NCI-H2081 (cell line): ENCODE measurements at places on chromosomes 5 and 9.

GRCh38 chr5:174935854-174936474 is 211.6 kb downstream of the MSX2 start:
- DNase-seq = peak; percentile 30

DNA sequence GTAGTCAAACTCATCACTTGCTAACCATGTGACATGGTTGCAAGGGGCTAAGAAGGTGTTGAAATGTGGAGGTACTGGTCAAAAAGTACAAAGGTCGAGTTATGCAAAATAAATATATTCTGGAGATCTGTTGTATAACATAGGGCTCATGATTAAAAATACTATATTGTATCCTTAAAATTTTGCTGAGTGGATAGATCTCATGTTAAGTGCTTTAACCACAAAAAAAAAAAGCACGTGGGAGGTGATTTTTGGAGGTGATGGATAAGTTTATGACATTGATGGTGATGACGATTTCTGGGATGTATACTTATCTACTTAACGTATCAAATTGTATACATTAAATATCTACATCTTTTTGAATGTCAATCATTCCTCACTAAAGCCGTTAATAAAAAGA is 96.2 kb upstream of the PAPPA start:
- DNase-seq = no peak

GRCh38 chr5:102755686-102756371 is 724 bp downstream of the PAM start:
- peak; percentile 55 for DNase-seq

DNA sequence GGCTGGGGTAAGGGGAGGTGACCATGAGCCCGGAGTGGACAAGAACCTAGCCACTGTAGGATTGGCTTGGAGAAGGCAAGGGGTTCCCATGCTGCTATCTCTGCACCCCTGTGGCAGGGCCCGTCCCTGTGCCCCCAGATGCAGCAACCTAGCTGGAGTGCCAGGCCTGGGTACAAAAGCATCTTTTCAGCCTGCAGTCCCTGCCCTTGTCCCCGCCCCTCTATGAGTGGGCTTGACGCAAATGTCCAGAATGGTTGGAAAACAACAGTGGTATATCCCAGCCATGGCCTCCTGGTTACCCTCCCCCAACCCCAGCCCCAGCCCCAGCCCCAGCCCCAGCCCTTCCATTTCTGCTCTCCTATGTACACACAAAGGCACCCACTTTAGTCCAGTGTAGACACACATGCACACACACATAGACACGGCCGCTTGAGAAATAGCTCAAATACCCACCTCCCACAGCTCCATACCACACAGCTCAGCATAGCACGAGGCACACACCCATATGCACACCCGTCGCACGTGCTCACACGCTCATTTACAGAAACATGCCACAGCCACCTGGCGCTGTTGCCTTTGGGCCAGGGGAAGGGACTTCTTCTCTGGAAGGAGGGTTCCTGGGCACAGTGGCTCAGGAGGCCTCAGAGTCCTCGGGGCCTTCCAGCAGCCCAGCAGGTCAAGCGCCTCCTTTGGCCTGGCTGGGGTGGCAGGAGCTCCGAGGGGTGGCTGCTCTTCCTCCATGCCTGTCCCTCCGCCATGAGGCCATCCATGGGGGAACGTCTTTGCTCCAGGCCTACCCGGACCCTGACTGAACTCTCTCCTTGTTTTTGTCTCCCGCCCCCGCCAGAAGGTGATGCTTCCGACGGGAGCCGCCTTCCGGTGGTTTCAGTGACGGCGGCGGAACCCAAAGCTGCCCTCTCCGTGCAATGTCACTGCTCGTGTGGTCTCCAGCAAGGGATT is 34.1 kb downstream of the CXXC5 start:
- DNase-seq = no peak

- no peak for DNase-seq
Observed at GRCh38 chr5:12570688-12571087, 666.4 kb upstream of the CTNND2 start.

DNA sequence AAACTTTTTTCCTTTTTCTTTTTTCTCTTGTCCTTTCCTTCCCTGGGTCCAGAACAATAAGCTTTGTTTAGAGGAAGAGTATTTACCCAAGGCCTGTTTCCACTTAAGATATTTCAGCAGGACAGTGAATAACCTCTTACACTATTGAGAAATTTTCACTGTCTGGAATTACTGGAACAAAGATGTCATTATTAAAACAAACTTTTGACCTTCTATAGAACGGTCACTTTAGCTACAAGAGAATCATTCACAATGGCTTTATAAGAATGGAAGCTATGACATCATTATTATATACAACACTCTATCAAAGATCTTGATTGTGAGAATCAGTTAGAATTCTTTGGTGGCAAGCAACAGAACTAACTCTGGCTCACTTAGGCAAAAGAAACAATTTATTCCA is 22.0 kb upstream of the ARHGAP26 start:
- no peak for DNase-seq

DNA sequence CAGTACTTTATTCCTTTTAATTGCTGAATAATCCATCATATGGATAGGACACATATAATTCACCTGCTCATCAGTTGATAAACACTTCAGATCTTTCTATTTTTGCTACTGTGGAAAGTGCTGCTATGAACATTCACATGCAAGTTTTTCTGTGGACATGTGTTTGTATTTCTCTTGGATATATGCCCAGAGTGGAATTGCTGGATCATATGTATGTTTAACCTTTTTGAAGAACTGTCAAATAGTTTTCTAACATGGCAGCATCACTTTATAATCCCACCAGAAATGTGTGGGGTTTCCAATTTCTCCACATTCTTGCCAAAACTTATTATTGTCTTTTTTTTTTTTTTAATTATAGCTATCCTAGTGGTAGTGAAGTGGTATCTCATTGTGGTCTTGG is 15.1 kb downstream of the CARTPT start:
- no peak for DNase-seq

GRCh38 chr5:108521841-108522506 is 140.1 kb upstream of the FBXL17 start:
- peak; percentile 34 for DNase-seq

DNA sequence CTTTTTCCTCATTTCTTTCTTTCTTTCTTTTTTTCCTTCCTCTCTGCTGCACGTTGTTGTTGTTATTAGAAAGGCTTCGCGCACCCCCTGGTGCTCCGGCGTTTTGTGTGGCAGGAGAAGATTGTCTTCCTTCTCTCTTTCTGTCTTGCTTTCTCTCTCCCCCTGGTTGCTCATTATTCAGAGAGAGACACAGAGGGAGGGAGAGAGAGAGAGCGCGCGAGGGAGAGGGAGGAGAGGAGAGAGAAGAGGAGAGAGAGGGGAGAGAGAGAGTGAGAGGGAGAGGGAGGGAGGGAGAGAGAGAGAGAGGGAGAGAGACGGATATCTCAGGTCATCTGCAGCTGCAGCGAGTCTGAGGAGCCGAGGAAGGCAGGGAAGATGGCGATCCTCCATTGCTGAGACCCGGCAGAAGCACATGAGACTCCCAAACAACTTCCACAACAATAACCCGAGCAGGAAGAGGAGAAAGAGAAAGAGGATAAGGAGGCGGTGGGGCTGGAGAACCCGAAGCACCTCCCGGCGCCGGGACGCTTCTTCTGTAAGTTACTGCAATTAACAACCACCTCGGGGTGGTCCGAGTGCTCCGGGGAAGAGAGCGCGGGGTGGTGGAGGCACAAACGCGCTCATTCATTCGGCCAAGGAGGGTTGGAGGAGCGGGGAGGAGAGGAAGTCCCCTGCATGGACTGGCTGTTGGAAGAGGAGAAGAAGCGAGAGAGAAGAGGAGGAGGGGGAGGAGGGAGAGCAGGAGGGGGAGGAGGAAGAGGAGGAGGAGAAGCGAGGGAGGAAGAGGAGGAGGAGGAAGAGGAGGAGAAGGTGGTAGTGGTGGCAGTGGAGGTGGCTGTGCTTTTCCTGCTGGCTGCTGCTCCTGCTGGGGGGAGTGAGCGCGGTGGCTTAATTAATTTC is at the start of gene ZNF462:
TSS of gene ZNF462 (plus strand) at position 346 of the 900 bp plus-strand sequence. CDS start 60,218 bp downstream, outside the sequence.
- DNase-seq = peak; percentile 50

- no peak for DNase-seq
Observed at GRCh38 chr5:131367219-131367860, 103.5 kb downstream of the CDC42SE2 start.

DNA sequence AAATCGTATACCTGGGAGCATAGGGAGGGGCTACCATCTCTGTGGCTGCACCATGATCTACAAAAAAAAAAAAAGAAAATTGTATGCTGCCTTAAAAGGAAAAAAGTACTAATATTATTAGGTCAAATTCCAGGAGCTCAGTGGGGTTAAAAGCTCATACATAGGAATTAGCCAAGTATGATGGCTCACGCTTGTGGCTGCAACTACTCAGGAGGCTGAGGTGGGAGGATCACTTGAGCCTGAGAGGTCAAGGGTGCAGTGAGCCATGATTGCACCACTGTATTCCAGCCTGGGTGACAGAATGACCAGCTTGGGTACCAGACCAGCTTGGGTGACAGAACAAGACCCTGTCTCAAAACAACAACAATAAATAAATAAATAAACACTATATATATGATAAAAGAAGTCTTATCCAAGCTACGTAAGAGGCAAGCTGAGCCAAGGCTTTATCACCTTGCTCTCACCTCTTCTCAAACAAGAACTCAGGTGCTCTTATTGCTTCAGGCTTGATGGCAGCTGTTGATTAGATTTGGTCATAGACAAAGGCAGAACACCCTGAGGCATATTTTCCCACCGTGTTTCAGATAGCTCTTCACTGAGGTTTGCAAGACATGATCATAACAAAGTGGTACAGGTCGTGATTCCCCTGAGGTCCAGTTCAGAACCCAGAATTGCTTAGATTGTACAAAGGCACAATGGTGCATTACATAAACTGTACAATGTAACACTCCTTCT is 3.3 kb upstream of the FBXW11 start:
- DNase-seq = no peak

GRCh38 chr9:126502417-126503332 is 111.1 kb upstream of the LMX1B start:
- no peak for DNase-seq

DNA sequence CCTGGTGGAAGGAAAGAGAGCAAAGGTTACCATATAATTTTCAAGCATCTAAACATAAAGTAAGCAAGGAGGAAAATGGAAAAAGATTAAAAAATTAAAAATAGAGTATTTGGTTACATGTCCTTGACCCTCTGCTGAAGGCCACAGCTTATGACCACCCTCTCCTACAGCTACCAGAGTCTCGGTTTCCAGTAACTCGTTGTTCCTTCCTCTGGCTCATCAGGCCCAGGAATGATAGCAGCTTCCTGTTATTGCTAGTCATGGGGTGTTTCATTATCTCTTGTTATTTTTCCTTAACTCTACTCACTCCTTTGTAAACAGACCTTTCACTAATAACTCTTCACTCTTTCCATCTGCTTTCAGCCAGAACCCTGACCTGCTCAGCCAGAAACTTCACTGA is 102.2 kb downstream of the YTHDC2 start:
- no peak for DNase-seq

- peak; percentile 64 for DNase-seq
Observed at GRCh38 chr5:36876965-36877666, 547 bp downstream of the NIPBL start.

DNA sequence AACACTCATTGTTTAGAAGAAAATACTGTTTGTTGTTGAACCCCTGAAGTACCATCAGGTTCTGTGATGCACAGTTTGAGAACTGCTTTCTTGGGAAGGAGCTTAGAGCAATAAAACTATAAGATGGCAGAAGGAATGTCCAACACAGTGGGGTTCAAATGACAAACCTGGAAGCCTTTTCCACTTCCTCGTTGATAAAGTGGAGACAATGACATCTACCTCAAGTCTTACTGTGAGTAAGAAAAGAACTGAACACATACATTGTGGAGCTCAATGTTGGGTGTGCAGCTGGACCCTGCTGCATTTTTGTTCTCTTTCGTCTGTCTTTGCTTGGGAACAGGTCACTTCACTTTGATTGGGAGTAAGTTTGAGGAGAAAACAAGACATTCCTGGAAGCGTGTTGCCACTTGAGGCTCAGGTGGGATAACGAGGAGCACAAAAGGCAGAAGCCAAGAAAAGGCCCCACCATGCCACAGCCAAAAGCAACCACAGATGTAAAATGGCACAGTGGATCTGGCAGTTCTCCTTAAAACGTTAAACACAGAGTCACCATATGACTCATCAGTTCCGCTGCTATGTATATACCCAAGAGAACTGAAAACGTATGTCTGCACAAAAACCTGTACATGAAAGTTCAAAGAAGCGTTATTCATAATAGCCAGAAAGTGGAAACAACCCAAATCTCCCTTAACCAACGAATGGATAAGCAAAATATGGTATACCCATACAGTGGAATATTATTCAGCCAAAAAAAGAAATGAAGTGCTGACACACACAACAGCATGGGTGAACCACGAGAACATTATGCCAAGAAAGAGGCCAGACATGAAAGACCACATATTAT is 42.9 kb upstream of the SUB1 start:
- DNase-seq = no peak

- no peak for DNase-seq
Observed at GRCh38 chr9:129509533-129509928, 111.4 kb downstream of the C9orf50 start.

GRCh38 chr9:33129251-33129885 is 37.8 kb downstream of the B4GALT1 start:
- DNase-seq = no peak

- no peak for DNase-seq
Observed at GRCh38 chr9:31045810-31046209, 1338.6 kb upstream of the ACO1 start.

GRCh38 chr5:12861886-12862654 is 957.8 kb upstream of the CTNND2 start:
- DNase-seq = no peak

DNA sequence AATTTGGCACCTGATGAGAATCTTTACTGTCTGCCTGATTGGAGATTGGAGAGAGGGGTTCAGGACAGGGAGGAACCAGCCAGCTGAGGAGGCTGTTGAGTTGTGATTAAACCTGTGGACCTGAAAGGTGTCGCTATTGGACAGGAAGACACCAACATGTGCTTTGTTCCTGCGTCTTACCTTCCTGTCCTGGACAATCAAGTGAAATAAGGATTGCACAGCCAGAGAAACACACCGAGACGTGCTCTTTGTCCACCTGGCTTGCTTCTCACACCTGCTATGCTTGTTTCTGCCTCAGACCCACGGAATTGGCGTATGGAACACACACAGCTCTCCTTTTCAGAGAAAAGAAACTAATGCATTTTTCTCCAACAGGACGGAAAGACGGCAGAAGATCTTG is 57.7 kb upstream of the CTSL start:
- DNase-seq = no peak

- DNase-seq = no peak
Observed at GRCh38 chr5:717143-717542, 24.0 kb upstream of the TPPP start.

- no peak for DNase-seq
Observed at GRCh38 chr5:62686692-62687091, 108.1 kb downstream of the LRRC70 start.
